ENCODE measurements at places on chromosomes 12 and 14.

DNA sequence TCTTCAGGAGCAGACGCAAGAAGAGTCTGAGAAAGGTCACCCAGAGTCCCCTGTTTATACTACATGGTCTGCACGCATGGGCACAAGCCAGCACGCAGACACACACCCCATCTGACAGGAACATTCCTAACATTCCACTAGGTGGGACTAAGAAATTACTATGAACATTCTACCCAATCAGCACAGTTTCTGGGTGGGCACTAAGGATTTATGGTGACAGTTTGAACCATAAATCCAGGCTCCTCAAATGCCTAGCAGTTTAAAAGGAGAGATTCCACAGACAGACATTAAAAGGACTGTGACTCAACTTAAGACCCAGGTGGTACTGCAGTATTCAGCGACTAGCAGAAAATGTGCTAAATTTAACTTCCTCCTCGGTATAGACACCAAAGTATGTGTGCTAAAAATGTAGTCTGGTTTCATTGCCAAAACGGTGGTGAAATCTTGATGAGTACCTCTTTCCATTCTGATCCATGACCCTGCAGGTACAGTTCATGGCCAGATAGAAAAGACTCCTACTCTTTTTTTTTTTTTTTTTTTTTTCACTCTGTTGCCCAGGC is 16.2 kb downstream of the ABHD4 start:
- no peak for DNase-seq

- DNase-seq, result peak; percentile 42
Observed at GRCh38 chr14:89649451-89650075, 232.5 kb upstream of the FOXN3 start.

- DNase-seq, result no peak
Observed at GRCh38 chr12:93918262-93918661, 230.1 kb upstream of the PLXNC1 start.

DNA sequence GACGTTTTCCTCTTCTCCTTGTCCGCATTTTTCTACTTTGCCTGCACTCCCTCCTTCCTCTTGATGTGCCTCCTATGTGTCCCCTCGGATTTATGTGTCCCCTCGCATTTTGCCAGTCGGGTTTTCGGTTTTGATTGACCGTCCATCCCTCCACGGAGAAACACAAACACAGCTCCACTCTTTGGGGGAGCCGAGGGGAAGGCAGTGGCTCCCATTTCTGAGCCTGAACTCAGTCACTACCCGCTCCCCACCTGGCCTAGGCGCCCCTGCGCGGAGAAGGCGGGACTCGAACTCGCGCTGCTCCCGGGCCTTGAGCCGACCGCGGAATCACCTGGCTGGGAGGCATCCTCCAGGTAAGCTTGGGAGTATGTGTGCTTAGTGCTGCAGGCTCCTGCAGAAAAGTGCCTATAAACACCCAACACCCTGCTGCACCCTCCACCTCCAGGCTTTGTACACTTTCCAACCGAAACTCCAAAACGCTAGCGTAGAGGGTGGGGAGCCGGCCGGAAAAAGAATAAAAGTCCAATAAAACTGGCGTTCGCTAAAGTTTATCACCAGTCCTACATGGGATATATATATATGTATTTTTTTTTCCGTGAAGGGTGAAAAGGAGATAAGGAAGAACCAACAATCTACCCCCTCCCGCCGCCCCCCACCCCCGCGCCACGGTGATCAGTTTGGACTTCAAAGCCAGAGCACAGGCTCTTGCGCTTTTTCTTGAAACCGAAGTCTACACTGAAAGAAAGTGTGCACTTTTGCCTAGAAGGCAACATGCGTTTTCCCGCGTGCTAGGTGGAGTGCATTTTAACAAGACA is 3.3 kb upstream of the CCND2 start:
- peak; percentile 45 for DNase-seq

GRCh38 chr12:98149270-98149669 is 366.1 kb upstream of the TMPO start:
- DNase-seq, result no peak

- peak; percentile 73 for DNase-seq
Observed at GRCh38 chr12:57086493-57087009, 2.4 kb upstream of the NAB2 start.

- no peak for DNase-seq
Observed at GRCh38 chr12:76666290-76666835, 97.6 kb upstream of the ZDHHC17 start.

DNA sequence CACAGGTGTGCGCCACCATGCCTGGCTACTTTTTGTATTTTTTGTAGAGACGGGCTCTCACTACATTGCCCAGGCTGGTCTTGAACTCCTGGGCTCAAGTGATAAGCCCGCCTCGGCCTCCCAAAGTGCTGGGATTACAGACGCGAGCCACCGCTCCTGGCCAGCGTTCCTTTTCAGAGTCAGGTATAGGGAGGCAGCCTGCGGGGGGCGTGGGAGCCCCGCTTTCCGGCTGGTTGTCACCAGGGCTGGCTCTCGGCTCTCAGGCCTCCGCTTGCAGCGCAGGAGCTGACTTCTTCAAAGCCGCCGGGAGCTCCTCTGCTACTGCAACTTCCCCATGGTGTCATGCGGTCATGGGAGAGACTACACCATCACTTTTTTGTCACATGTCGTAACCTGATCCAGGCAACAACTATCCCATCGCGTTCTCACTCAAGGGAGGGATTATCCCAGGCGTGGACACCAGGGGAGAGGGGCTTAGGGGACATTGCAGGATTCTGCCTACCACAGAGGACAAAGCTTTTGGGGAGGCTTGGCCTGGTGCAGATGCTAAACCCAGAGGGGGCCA is 129.4 kb downstream of the SCARB1 start:
- DNase-seq, result peak; percentile 65

GRCh38 chr12:113070117-113070906 is 13.8 kb downstream of the DTX1 start:
- no peak for DNase-seq

DNA sequence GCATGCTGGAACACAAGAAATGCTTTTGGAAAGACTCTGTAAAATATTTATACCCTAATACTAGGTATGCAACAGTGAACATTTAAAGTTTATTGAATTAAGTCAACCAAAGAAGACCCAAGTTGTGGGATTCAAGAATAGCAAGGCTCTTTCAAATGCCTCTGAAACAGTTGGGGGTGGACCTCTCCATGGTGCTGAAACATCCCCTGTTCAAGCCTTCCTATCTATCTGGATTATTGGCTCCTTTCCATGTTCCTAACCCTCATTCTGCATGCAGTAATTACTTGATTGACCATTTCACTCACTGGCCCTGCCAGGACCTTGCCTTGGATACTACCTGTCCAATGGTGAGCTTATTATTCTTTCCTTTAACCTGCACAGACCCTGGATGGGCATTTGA is 349.7 kb downstream of the NRXN3 start:
- DNase-seq, result peak; percentile 79

DNA sequence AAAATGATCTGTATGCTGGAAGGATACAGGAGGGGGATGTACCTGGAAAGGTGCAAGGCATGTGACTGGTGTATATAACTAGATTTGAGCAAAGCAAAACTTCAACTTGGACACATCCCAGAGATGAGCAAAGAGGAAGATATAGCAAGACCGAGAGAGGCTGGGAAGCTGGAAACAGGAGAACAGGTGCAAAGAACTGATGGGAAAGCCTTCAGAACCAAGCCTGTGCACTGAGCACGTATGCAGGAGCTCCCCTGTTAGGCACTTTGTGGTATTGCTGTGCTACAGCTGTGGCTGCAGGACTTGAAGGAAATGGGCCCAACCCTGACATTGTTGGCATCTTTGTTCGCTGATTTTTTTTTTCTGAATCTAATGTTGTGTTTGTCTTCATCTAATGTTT is 120.7 kb upstream of the PWP1 start:
- DNase-seq, result peak; percentile 13

- no peak for DNase-seq
Observed at GRCh38 chr12:77916276-77916675, 85.6 kb downstream of the NAV3 start.

- peak; percentile 61 for DNase-seq
Observed at GRCh38 chr14:39175445-39176262, 600 bp downstream of the PNN start.

GRCh38 chr14:91292491-91292890 is 48.0 kb upstream of the GPR68 start:
- no peak for DNase-seq

DNA sequence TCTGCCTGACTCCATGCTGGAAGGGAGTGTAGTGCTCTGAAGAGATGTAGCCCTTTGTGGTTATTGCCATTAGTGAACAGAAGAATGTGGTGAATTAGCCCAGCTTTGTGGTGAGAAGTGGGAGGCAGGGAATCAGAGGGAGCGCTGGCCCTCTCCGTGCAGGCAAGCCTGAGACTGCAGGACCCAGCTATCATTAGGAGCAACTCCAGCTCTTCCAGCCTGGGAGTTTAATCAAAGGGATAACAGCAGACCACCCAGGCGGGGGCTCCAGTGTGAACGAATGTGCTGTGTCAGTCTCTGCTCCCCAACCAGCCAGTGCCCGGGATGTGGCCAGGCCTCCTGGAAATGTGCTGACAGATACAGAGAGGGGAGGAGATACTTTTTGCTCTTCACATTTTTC is 142.7 kb downstream of the TTLL5 start:
- no peak for DNase-seq

DNA sequence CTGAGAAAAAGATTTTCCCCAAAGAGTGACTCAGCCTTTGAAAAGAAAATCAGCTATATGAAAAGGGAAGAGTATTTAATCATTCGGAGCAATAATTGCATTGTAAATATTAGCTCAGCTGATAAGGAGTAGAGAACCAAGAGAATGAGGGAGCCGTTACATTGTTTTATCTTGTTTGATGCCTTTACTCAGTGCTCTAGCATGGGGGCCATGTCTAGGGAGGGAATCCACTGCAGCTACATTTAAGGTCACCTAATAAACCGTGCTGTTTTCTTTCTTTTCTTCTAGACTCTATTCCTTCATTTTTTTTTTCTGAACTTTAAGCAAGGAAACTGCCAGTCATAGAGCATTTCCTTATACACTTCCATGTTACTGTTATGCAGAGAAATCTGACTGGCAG is 447.0 kb downstream of the DIO2 start:
- DNase-seq, result no peak

DNA sequence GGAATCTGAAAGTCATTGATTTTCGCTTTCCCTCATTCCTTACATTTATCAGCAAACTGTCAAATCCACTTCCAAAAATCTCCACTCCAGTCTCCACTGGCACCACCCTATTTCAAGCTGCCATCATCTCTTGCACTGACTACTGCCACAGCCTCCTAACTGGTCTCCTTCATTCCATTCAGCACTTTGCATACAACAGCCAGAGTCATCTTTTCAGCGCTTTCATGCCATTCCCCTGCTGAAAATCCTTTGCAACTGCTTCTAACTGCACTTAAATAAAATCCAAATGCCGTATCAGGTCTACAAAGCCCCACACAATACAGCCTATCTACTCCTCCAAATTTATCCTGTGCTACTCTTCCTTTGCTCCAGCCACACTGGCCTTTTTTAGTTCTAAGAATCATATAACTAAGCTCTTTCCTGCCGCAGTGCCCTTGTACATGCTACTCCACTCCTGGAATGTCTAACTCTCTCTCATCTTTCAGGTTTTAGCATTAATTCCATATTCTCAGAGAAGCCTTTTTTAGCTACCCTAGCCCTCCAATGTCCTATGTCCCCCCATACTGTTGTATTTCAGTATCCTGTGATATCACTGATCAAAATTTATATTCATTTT is 21.6 kb downstream of the FERMT2 start:
- no peak for DNase-seq

GRCh38 chr14:72598306-72598705 is 295.6 kb downstream of the DPF3 start:
- DNase-seq, result no peak

GRCh38 chr14:92780444-92781232 is 13.5 kb upstream of the GOLGA5 start:
- DNase-seq, result no peak

- no peak for DNase-seq
Observed at GRCh38 chr12:91138337-91138920, 27.1 kb upstream of the LUM start.

DNA sequence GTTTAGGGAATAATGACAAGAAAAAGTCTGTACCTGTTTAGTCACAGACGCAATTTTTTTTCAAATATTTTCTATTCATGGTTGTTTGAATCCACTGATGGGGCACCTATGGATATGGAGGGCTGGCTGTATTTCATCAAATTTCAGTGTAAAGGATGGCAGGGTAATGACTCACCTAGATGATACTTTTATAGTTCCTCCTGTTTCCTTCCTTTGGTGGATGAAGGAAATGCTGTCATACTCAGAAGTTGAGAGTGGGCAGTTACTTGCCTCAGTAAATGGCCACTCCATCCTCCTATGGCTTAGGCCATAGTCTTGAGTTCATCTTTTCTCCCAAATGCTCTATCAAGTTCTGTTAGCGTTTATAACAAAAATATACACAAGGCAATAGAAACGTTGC is 18.9 kb upstream of the C12orf71 start:
- DNase-seq, result no peak

DNA sequence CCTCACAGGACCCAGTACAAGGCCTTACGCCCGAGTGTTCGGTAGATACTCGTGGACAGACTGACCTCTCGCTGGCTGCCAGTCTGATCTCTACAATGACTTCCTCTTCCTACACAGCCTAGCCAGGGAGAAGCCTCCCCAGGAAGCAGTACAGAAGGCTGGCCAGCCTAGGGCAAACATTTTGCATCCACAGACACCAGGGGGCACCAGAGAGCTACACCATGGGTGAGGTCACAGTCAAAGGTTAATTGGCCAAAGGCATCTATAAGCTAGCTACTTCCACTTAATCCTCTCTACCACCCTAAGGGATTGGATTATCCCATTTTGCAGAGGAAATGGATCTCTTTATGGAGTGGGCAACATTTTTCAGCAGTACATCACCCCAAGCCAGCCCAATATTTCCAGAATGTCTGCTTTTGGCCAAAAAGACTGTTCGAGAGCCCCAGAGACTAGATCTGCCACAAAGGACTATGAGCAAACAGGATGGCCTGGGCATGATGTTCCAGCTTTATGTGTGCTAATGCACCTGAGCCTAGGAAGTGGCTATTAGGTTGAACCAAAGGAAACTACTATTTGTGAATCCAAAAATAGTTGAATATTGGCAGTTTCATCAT is 14.6 kb upstream of the PNMA1 start:
- peak; percentile 95 for DNase-seq

- peak; percentile 59 for DNase-seq
Observed at GRCh38 chr14:91947475-91948184, at the start of gene FBLN5. TSS of gene FBLN5 (minus strand) at chr14:91947694. CDS start at chr14:91947229, 465 bp downstream.
